ENCODE measurements at places on chromosomes 7 and 10. TPM values are rescaled to one million over a fixed set of nuclear protein-coding genes. Genes with fewer than 3 reads are reported as not detected.

GRCh38 chr7:96228760-96229159 is 93.1 kb downstream of the SLC25A13 start:
- no peaks in the 10 kb centered on the region for H3K4me1 ChIP-seq
- H3K36me3 ChIP-seq = peaks cover 6% of the 10 kb centered on the region
- H3K27ac ChIP-seq = no peak overlapping the region
- no peaks in the 10 kb centered on the region for H3K27me3 ChIP-seq
- no peak for DNase-seq
- no peak overlapping the region for H3K4me3 ChIP-seq

NEUROG3 gene
- polyA plus RNA-seq = not detected

PKD2L1 gene
- not detected for polyA plus RNA-seq

BLNK gene
- not detected for polyA plus RNA-seq

- H3K4me3 ChIP-seq = no peak overlapping the region
- no peak for DNase-seq
- no peaks in the 10 kb centered on the region for H3K4me1 ChIP-seq
- H3K27ac ChIP-seq = no peak overlapping the region
- H3K36me3 ChIP-seq = no peaks in the 10 kb centered on the region
These were observed 222.9 kb downstream of the GRM8 start for GRCh38 chr7:127029823-127030222.

ACBD7 gene
- 0.29 TPM for polyA plus RNA-seq

GRCh38 chr7:68914006-68914405 is 684.3 kb upstream of the AUTS2 start:
- H3K27me3 ChIP-seq = no peaks in the 10 kb centered on the region
- no peak for DNase-seq
- H3K36me3 ChIP-seq = no peaks in the 10 kb centered on the region
- H3K4me1 ChIP-seq = no peaks in the 10 kb centered on the region
- H3K27ac ChIP-seq = no peak overlapping the region
- no peak overlapping the region for H3K4me3 ChIP-seq

OLAH gene
- not detected for polyA plus RNA-seq

DNA sequence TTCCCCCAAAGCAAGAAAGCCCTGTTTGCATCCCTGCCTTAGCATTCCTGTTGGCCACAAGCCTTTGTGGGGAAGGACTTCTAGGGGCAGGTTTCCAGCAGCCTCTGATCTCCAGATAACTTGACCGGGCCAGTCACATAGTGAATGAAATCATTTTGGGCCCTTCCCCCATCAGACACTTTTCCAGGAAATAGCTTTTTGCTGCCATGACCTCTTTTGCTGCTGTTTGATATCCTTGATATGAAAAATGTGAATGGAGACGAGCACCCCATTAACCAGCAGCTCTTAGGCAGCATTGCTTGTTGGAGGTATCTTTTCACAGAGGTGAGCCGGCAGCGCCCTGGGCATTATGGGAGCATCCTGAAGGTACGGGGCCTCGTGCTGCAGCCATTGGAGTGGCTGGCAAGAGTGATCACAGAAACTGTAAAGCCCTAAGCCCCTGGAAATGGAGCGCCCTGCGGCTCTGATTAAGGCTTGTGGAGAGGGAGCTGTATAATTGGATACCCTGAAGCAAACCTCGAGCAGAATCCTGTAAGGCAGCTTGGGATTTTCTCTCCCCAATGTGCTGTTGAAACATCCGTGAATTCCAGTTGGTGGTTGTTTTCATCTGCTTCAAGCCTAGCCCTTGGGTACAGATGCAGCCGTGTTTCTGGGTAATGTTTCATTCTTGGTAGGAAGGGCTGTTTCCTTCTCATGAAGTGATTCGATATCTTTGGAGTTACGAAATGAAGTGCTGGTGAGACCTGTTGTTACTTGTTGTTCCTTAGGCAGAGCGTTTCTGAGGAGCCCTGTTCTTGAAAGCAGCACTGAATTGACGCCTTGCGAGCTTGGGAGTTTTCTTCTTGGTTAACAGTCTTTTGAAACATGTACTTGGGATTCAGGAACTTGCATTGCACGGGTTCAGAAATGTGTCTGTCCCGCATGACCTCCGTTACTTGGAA is 179.0 kb downstream of the PTEN start:
- H3K4me1 ChIP-seq = peaks cover 27% of the 10 kb centered on the region
- H3K36me3 ChIP-seq = no peaks in the 10 kb centered on the region
- H3K27me3 ChIP-seq = no peaks in the 10 kb centered on the region
- DNase-seq = peak; percentile 78
- peak overlapping the region; percentile 51 for H3K27ac ChIP-seq

- no peak for DNase-seq
- H3K36me3 ChIP-seq = no peaks in the 10 kb centered on the region
- H3K27me3 ChIP-seq = no peaks in the 10 kb centered on the region
- H3K4me3 ChIP-seq = no peak overlapping the region
- H3K4me1 ChIP-seq = no peaks in the 10 kb centered on the region
These were observed 271.9 kb upstream of the MKI67 start for GRCh38 chr10:128398118-128398517.

DNA sequence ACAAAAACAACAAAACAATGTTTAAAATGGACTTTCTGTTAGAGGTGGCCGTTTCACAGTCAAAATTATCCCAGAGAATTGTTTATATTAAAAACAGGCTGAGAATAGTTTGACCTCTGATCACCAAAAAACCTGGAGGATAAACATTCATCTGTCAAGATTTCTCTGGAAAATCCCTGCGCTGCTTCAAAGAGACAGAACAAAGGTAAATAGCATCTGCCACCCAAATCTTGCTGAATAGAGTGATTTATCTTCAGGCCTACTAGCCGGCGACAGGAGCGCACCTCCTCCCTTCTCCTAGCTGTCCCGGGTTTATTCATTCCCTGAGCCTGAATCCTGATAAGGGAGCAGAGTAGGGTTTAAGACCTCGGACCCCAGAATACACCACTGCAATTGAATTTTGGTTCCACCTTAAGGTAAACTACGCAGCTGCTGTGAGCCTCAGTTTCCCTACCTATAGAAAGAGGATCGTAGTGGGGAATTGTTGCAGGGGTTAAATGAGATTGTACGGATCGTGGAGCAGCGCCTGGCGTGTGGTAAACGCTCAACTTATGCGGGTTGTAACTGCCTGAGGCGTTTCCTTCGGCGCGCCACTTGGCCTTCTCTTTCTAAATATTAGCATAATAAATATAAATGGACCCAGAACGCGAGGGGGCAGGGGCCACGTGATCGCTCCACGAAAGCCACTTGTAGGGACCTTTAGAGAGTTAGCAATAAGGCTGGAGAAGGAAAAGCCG is 498 bp upstream of the ST7 start:
- peak overlapping the region; percentile 66 for H3K27ac ChIP-seq
- H3K36me3 ChIP-seq = no peaks in the 10 kb centered on the region
- H3K4me1 ChIP-seq = peaks cover 9% of the 10 kb centered on the region
- H3K4me3 ChIP-seq = peak overlapping the region; percentile 67
- DNase-seq = peak; percentile 33
- no peaks in the 10 kb centered on the region for H3K27me3 ChIP-seq

ZNF503 gene
- polyA plus RNA-seq = 5.8 TPM

PLPP4 gene
- 0.37 TPM for polyA plus RNA-seq

AASS gene
- polyA plus RNA-seq = 6.1 TPM

- H3K4me3 ChIP-seq = peak overlapping the region; percentile 89
- peak; percentile 24 for DNase-seq
- peaks cover 7% of the 10 kb centered on the region for H3K36me3 ChIP-seq
- H3K27ac ChIP-seq = peak overlapping the region; percentile 54
These were observed 1.6 kb downstream of the BAMBI start for GRCh38 chr10:28678687-28679457.

DNA sequence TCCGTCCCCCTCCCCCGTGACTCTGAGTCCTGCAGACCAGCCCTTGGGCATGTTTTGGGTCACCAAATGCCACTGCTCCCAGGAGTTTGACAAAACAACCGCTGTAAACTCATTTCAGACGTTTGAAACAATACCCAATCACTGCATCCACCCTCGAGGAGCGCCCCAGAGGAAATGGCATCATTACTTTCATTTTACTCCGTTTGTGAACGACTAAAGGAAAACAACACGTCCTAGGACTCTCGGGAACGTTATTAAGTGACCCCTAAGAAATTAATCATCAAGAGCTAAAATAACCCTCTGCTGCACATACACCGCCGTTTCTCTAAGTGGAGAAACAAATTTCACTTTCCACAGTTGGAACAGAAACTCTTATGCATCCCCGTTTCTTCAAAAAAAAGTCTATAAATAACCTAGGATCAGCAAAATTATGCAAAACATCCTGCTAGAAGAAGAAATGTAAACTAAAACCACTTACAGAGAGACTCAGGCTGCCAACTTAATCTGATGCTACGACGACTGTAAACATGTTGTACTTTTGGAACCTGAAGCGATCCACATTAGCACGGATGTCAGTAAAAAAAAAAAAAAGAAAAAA is 109.9 kb upstream of the EFCAB10 start:
- H3K4me1 ChIP-seq = peaks cover 4% of the 10 kb centered on the region
- H3K4me3 ChIP-seq = peak overlapping the region; percentile 8
- peaks cover 3% of the 10 kb centered on the region for H3K36me3 ChIP-seq
- peak; percentile 65 for DNase-seq
- peak overlapping the region; percentile 91 for H3K27ac ChIP-seq

ACTR3C gene
- not detected for polyA plus RNA-seq

CLDN15 gene
- polyA plus RNA-seq = 5.4 TPM

LDB3 gene
- polyA plus RNA-seq = 2.6 TPM

GRCh38 chr10:114616516-114616915 is 41.6 kb downstream of the ABLIM1 start:
- H3K27me3 ChIP-seq = peaks cover 15% of the 10 kb centered on the region
- no peak overlapping the region for H3K4me3 ChIP-seq
- peak; percentile 31 for DNase-seq
- no peak overlapping the region for H3K27ac ChIP-seq
- H3K36me3 ChIP-seq = no peaks in the 10 kb centered on the region

- no peak overlapping the region for H3K27ac ChIP-seq
- no peak overlapping the region for H3K4me3 ChIP-seq
- H3K36me3 ChIP-seq = peaks cover 49% of the 10 kb centered on the region
- H3K4me1 ChIP-seq = peaks cover 11% of the 10 kb centered on the region
These were observed 15.4 kb downstream of the SEC24C start for GRCh38 chr10:73759512-73760115.

DNA sequence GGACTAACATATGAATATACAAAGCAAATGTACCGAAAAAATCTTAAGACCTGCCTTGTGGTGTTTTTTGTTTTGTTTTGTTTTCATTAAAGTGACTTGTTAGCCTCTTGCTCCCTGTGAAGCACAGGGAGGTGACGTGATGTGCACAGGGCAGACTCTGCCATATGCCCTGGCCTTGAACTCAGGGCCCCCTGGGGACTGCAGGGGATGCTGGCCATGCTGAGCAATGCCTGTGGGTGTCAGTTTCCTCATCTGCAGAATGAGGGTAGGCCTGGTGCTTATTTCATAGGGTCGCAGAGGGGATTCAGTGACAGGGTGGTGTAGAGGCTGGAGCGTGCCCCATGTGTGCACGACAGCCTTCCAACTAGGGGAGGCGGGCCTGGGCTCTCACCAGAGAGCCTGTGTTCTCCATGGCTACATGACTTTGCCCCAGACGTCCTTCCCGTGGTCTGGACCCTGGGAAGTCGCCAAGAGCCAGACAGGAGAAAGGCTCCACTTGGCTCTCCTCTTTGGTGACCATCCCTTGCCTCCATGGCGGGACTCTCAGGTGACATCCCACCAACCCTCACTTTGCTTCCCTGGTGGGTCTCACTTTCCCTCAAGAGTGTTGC is 14.5 kb downstream of the EGFR start:
- no peaks in the 10 kb centered on the region for H3K27me3 ChIP-seq
- H3K27ac ChIP-seq = no peak overlapping the region
- DNase-seq = no peak
- H3K36me3 ChIP-seq = peaks cover 7% of the 10 kb centered on the region

DNA sequence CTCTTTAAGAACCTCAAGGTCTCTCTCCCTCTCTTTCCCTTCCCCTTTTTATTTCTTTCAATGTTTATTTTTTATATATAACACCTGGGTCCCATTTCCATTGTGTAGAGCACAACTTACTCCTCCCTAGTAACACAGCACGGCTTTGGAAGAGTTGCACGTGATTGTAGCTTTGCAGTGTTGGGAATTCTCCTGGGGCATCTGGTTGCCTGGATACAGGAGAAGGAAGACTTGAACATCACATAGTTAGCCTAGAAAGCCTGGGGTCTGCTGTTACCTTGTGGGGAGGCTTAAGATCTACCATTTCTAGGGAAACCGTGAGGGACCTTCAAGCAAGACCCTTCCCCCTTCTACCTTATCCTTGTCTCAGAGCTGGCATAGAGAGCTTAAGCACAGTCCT is 41.1 kb upstream of the NFKB2 start:
- peaks cover 57% of the 10 kb centered on the region for H3K36me3 ChIP-seq
- H3K27ac ChIP-seq = no peak overlapping the region
- no peak overlapping the region for H3K4me3 ChIP-seq
- no peaks in the 10 kb centered on the region for H3K27me3 ChIP-seq
- DNase-seq = no peak

PRSS37 gene
- not detected for polyA plus RNA-seq

- H3K36me3 ChIP-seq = no peaks in the 10 kb centered on the region
- no peaks in the 10 kb centered on the region for H3K4me1 ChIP-seq
- H3K27ac ChIP-seq = no peak overlapping the region
These were observed 8.4 kb downstream of the HABP2 start for GRCh38 chr10:113561214-113561613.

AKR1C4 gene
- polyA plus RNA-seq = not detected

GRCh38 chr10:129441372-129442009 is 25.6 kb upstream of the MGMT start:
- no peak for DNase-seq
- H3K36me3 ChIP-seq = no peaks in the 10 kb centered on the region
- no peaks in the 10 kb centered on the region for H3K27me3 ChIP-seq
- no peaks in the 10 kb centered on the region for H3K4me1 ChIP-seq
- H3K27ac ChIP-seq = no peak overlapping the region

CCDC172 gene
- not detected for polyA plus RNA-seq

GRCh38 chr7:149681274-149681673 is 92.1 kb downstream of the ZNF467 start:
- no peak overlapping the region for H3K4me3 ChIP-seq
- no peaks in the 10 kb centered on the region for H3K27me3 ChIP-seq
- no peak overlapping the region for H3K27ac ChIP-seq
- no peaks in the 10 kb centered on the region for H3K4me1 ChIP-seq
- no peaks in the 10 kb centered on the region for H3K36me3 ChIP-seq

FOXI2 gene
- not detected for polyA plus RNA-seq

GRCh38 chr10:71713135-71714030 is 6.2 kb downstream of the C10orf105 start:
- H3K27me3 ChIP-seq = peaks cover 3% of the 10 kb centered on the region
- H3K27ac ChIP-seq = peak overlapping the region; percentile 75
- H3K4me3 ChIP-seq = no peak overlapping the region
- peak; percentile 80 for DNase-seq
- peaks cover 25% of the 10 kb centered on the region for H3K4me1 ChIP-seq

MICALL2 gene
- 34.1 TPM for polyA plus RNA-seq

- H3K36me3 ChIP-seq = peaks cover 37% of the 10 kb centered on the region
- H3K4me1 ChIP-seq = peaks cover 4% of the 10 kb centered on the region
- H3K4me3 ChIP-seq = no peak overlapping the region
- DNase-seq = no peak
- H3K27me3 ChIP-seq = no peaks in the 10 kb centered on the region
These were observed 104.7 kb upstream of the DDC start for GRCh38 chr7:50669890-50670289.

Measured in IMR-90 (cell line).